ENCODE measurements at places on chromosomes 12 and 14.

DNA sequence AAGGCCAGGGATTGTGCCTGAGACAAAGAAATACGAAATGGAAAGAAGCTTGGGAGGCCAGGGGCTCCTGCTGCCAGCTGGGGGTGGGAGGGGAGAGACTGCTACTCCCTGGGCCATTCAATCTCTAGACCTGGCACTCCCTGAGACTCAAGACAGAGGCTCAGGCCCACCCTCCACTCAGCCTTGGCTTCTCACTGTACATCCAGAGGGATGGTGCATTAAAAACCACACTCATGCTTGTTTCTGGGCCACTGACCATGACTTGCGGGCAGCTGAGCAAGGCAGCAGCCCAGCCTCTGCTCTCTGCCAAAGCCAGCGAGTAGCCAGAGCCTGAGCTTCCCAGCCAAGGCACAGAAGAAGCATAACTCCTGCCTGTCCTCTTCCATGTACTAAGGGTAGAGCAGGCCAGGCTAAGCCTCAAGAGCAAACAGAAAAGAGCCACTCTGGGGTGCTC, 41.5 kb downstream of the PITPNM2 start:
- DNase-seq = no peak

GRCh38 chr12:46372544-46373300, at the start of gene SLC38A2:
Gene SLC38A2, minus strand, starts transcription at chr12:46372773. Its CDS starts 1,480 bp downstream, at chr12:46371293.
- peak; percentile 95 for DNase-seq

DNA sequence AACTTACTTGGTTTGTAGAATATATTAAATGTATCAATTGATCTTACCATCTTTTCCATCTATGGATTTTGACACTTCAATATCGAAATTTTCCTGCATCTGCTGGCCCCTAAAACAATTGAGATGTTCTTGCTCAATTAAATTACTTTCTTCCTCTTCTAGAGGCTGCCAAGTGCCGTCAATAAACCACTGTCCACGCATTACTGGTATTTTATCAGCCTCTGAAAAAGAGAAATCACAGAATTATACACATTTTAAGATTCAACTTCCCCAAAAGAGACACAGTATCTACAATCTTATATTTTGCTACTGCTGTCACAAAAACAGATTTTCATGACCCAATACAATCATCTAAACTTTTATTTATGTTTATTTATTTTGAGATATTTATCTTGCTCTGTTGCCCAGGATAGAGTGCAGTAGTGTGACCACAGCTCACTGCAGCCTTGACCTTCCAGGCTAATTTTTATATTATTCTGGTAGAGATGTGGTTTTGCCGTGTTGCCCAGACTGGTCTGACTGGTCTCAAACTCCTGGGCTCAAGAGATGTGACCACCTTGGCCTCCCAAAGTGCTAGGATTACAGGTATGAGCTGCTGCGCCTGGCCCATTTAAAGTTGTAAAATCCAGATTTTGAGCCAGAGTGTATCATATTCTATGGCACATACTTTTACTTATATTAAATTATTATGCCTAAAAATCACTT, 49.3 kb downstream of the DDHD1 start:
- DNase-seq = no peak

- DNase-seq = no peak
These were observed 50.1 kb downstream of the CRADD start for GRCh38 chr12:93727195-93727811.

- no peak for DNase-seq
These were observed 21.5 kb upstream of the SSTR1 start for GRCh38 chr14:38186216-38186615.

- no peak for DNase-seq
These were observed 42.0 kb upstream of the CHST11 start for GRCh38 chr12:104414581-104415341.

DNA sequence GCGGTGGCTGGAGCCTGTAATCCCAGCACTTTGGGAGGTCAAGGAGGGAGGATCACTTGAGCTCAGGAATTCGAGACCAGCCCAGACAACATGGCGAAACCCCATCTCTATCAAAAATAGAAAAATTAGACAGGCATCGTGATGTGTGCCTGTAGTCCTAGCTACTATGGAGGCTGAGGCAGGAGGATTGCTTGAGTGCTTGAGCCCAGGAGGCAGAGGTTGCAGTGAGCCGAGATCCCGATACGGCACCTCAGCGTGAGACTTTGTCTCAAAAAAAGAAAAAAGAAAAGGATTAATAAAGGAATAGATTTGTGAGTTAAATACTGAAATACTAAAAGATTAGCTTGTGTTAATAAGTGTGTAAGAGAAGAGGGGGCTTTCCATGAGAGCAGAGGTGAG, 29.4 kb downstream of the RPGRIP1 start:
- no peak for DNase-seq

- no peak for DNase-seq
These were observed 16.2 kb downstream of the CDKL1 start for GRCh38 chr14:50380455-50380854.

DNA sequence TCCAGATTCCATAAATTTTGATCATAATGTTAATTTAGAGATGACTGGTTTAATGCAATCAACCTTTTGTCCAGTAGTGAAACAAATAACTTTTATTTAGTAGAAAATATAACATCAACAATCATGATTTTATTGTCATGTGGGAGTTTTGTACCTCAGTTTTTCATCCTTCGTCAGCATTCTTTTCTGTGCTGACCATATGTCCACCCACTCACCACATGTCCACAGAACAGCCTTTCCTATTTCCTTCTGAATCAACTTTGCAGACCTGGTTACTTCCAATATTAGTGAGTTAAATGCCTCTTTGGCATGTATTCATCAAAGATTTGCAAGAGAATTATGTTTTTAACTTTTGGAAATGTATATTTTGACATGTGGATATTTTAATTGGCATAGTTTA, 36.8 kb upstream of the CNTN1 start:
- DNase-seq = no peak

DNA sequence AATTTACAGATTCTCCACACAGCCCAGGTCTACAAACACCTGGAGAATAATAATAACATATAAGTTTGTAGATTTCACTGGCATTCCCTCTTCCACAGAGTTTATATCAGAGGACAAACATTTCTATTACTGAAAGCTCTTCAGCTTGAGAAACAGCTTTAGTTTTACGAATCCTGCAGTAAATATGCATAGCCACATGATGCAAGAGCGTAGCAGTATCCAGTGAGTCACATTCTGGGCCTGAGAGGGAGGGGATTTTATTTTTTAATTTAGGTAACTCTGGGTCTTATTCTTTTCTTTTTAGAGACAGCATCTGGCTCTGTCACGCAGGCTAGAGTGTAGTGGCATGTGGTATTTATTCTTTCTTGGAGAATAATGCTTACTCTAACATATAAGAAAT, 1002.8 kb downstream of the TRHDE start:
- no peak for DNase-seq

DNA sequence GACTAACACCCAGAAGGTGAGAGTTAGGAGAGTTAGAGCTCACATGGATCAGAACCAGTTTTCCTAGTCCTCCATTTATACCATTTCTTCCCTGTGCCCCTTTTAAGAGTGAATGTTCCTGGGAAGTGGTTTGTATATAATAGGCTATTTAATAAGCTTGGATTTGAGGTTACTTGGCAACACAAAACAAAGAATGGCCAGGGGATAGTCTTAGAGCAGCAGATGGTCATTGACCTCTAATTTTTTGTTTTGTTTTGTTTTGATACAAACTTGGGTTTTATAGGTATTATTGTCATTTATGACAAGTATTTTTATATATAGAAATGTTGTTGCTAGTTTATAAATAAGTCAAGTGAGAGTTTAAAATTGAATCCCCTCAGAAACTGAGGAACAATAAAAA, 35.8 kb downstream of the VEZT start:
- no peak for DNase-seq
